Stimulated activated CD4-positive, alpha-beta T cell treated with anti-CD3 and anti-CD28 coated beads, Interleukin-15, amount 100 ng/mL, for 24 hours (primary cell): ENCODE measurements at places on chromosomes 2 and 18.

- DNase-seq: peak; percentile 21
These were observed 3.0 kb downstream of the CNNM4 start for GRCh38 chr2:96763511-96764252.

GRCh38 chr2:187478719-187479118 lies 30.7 kb upstream of the CALCRL start:
- DNase-seq: no peak

- DNase-seq: no peak
These were observed 43.1 kb upstream of the TGFA start for GRCh38 chr2:70596739-70597138.

DNA sequence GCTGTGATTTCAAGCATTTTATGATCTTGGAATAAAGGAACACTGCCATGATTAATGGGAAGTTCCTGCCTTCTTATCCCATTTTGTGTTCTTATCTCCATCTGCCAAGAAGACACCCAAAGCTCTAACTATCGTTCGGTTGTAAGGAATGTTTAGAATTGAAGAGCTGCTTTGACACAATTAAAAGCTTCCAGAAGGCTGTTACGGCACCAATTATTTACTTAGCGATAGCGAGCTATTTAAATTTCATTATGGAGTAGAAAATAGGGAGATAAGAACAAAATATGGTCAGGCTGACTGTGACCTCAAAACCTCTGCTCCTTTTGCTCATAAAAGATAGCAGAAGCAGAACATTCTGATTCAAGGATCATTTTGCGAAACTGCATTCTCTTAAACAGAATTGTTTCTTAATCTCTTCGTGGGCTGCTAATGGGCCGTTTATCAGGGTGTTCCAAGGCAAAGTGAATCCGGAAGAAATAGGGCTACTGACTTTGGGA lies 101.6 kb downstream of the SLC4A3 start:
- DNase-seq: no peak

- no peak for DNase-seq
These were observed 1.2 kb upstream of the ZCCHC2 start for GRCh38 chr18:62521593-62521992.

- no peak for DNase-seq
These were observed 120.1 kb downstream of the ACTR3 start for GRCh38 chr2:114010001-114010400.

DNA sequence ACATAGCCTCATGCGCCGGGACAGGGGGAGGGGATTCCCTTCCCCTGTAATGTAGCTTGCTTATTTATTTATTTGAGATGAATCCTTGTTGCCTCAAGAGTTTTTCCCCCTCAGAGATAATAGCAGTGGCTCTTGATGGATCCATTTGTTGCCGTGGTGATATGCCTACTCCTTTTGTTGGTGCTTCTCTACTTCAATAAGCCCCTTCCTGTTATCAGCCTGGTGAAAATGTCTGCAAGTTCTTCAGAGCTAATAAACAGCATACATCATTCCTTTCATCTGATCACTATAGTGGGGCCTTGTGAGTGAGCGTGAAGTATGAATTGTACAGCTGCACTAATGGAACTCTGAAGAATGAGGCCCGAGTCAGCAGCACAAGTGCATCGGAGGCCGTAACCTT lies 19.4 kb downstream of the FZD5 start:
- DNase-seq: no peak

DNA sequence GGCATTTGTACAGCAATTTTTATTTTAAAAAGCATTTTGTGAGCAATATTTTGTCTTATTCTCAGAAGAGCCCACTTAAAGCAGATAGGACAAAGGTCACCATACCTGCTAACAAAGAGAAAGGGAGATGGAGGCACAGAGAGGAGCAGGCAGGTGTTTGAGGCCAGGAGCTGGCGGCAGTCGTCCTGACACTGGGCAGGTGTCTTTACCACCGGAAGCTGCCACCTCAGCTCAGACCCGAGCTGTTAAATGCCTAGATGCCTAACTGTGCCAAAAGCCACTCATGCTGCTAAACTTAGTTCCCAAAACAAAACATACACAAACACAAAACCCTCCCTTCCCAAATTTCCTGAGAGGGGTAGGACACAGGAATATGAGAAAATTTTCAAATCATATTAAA lies 120.9 kb downstream of the CNTNAP5 start:
- DNase-seq: no peak

GRCh38 chr2:237073552-237073951 lies 12.1 kb upstream of the COPS8 start:
- DNase-seq: no peak
